ENCODE measurements at places on chromosomes 6 and 20.

DNA sequence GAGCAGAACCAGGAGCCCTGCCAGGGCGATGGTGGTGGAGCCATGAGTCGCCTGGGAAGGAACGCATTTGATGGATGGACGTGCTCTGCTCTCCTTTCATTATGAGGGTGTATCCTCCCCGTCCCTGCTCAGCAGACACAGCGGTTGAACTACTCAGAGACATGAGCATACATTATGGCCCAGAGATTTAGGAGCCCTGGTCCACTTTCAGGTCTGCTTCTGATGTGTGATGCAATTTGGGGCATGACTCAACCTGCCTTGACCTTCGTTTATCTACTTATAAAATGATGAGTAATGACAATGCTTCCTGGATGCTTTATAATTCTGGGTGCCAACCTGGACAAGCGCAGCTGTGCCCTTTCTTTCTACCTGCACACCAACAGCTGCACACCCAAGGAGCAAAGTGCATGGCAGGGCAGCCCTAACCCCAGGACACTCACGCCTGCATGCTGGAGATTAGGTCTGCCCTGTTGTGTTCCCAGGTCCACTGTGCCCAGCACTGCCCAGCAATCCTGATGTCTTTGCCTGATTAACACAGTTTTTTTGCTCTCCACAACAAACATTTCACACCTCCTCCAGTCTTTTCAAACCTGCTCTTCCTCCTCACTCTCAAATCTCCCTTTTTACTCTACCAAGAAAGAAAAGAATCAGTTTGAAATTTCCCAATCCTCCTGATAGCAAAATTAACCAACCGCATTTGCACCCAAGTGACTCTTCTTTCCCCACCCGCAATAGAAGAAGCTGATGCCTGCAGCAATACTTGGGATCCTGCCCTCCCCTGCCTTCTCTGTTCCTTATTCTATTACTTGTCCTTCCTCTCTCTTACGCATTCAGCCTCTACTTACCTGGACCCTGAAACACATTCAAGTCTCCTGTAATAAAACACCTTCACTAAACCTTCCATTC is 81.2 kb downstream of the EZR start:
- DNase-seq = no peak

GRCh38 chr20:41180599-41181333 is 43.4 kb downstream of the PLCG1 start:
- DNase-seq = no peak

DNA sequence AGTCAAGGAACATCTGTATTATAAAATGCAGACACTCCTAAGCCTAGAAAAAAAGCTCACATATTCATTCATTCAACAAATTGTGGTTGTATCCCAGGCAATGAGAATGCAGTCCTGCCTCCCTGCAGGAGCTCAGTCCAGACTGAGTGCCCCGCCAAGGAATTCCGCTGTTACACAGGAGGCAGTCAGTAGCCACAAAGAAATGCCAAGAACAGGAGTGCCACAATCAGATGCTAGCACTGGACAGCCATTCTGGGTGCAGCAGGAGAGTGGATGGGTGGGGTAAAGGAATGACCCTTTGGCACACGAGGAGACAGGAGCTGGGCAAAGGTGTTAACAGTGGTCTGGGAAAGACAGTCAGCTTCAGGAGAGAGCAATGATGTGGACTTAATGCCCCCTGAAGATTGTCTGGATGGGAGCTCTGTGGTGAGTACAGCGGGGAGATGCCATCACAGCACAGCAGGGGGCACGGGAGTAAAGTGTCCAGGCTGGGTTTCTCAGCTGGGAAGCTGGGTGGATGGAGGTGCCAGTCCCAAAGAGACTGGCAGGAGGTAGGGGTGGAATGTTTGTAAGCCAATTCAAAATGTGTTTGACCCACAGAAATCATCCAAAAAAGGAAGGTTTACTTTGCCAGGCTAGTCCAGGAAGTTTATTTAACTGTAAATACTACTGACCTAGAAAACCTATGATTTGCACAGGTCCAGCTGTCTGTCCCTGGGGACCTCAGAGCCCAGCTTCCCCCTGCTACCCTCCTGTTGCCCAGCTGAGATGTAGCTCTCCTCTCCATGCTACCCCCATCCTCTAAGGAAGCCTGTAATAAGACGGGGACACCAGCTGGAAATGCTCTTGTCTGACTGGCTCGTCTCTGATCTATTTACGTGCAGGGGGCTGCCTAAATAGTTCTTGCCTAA is 84.1 kb downstream of the SLC23A2 start:
- no peak for DNase-seq

GRCh38 chr6:77026341-77026740 is 436.9 kb downstream of the HTR1B start:
- no peak for DNase-seq

GRCh38 chr20:63610581-63611435 is 16.1 kb downstream of the GMEB2 start:
- DNase-seq = no peak

DNA sequence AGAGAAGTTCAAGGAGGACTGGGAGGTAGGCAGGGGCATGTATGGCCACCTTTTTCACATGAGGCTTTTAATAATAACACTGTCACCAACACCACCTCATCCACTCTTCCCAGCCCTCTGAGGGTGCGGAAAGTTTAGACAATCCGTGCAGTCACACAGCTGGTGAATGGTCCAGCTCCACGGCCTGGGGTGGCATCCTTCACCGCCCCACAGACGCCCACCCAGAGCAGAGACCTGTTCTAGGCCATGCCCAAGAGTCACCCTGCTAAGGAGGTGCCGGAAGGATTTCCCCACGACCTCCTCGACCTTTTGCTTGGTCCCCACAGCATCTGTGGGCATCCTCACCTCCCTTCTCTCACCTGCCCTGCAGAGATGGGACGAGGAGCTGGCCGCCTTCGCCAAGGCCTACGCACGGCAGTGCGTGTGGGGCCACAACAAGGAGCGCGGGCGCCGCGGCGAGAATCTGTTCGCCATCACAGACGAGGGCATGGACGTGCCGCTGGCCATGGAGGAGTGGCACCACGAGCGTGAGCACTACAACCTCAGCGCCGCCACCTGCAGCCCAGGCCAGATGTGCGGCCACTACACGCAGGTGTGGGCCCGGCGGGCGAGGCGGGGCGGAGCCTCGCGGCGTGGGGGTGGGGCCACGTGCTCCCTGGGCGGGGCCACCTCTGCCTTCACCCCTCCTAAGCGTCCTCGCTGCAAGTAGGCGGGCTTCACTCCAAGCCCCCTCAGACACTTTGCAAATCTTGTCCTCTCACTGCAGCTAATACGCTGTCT is 4.4 kb downstream of the PI16 start:
- no peak for DNase-seq

DNA sequence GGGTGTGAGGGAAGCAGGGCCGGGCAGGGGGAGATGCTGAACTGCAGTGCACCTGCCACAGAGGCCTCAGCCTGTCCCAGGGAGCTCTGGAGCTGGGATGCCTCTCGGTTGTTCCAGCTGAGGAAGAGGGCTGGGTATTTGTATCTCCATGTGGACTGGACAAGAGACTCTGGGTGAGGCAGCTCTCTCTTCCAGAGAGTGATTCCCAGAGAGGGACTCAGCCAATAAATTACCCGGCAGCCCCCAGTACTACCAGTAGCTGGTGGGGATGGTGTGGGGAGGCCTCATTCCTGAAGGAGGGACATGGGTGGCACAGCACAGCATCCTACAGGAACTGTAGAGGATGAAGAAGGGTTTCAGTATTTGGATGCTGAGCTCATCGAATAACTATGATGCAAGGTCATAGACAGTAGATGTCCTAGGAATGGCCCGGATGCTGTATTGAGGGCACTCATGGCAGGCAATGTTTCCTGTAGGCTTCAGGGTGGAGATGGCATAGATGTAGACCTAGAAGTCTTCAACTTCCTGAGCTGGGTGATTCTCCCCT is 1.4 kb downstream of the FGD2 start:
- no peak for DNase-seq

DNA sequence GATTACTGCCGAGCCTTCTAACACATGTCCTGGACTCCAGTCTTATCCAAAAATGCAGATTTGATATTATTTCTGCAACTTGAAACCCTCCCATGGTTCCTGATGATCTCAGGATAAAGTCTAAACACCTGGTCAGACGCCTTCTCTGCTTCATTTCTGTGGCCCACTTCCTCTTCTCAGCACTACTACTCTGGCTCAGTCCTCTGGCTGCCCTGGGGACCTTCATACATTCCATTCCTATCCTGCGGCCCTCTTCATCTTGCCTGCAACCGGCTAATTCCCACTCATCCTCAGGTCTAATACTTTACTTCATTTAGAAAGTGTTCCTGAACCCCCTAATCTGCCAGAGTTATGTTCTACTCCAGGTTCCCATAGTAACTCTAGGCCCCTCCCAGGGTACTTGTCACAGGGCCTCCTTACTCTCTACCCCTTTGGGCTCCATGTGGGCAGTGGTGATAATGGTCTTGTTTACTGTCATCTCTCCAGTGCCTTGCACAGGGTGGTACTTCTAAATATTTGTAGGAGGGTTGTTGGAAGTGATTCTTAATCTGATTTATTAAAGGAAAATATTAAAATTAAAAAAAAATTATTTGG is 18.9 kb downstream of the MAN1A1 start:
- no peak for DNase-seq

- DNase-seq = no peak
Observed at GRCh38 chr6:34671367-34671766, 25.2 kb downstream of the ILRUN start.

DNA sequence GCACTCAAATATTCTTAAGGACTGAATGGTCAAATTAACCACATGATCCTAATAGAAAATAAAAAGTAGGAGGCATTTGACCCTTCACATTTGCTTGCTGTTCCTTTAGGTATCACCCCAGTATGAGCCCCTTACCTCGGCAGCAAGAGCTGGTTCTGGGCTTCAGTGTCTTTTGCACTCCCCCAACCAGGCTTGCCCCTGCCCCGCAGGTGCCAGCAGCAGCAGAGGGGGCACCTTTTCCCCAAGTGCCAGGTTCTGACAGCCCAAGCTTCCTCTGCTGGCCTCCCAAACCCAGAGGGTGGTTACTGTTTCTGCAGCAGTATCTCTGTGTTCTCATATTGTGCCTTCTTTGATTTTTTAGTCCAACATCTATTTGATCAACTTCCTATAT is 23.2 kb downstream of the UBE2V1 start:
- DNase-seq = no peak

DNA sequence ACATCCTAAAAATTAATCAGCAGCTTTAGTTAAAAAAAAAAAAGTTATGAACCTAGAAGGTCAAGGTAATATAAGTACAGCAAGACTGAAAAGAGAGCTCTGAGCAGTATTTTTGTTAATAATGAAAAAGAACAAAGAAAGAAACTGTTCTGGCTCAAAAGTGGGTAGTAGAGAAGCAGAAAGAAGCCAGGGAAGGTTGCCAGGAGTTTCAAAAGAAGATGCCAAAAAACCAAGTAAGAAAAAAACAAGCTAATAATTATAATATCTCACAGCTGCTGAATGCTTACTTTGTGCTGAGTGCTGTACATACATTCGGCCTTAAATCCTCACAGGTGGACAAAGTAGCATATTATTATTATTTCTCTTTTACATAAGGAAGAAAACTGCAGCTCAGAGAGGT is 31.9 kb downstream of the NRSN1 start:
- no peak for DNase-seq

- no peak for DNase-seq
Observed at GRCh38 chr20:17827759-17828559, 128.2 kb downstream of the BANF2 start.

GRCh38 chr6:149867876-149868640 is 3.9 kb upstream of the LRP11 start:
- no peak for DNase-seq

DNA sequence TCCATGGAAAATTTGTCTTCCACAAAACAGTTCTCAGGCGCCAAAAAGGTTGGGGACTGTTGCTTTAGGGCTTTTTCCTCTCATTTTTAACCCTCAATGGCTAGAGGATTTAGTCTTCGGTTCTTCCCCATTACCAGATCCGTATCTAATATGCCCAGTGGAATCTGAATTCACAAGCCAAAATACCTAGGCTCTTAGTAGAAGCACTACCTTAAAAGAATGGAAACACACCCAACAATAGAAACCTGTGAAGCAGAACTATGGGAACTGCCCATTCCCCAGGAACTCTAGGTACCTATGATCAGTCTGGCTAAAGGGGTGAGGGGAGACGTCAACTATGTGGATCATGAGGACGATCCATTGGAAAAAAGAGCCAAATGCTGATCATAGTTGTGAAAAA is 3.1 kb downstream of the TREML4 start:
- no peak for DNase-seq

DNA sequence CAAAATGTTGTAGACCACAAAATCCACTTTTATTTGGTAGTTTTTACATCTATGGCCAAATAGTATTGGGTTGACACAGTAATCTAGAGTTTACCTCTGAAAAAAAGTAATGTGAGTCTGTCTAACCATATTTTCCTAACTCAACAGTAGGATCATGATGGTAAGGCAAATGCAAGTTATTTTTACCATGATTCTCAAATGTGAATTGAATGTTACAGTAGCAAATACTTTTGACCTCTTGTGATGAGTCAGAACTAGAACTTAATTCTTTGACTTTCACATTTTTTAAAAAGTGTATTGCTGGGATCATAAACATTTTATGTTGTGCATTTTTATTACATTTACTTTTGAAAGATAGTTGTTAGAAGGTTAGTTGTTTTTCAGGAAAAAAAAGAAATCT is 22.0 kb downstream of the RNF146 start:
- DNase-seq = no peak

DNA sequence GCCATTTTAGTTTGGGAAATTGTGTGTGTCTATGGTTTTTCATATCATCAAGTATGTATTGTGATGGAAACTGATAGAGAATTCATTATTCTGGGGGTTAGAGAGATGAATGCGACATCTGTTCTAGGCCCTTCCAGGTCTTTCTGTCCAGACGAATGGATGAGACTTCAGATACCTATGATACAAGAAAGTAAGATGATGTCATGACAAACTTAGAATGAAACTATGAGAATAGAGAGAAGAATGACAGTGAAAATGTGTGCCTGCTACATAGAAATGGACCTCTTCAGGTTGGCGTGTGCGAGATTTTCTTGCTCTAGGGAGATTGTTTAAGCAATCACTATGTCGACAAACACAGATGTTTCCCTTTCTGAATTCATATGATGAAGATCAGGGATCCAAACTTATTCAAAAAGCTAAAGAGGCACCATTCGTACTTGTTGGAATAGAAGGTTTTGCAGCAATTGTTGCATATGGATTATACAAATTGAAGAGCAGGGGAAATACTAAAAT is 76.1 kb downstream of the SCAND1 start:
- DNase-seq = no peak

DNA sequence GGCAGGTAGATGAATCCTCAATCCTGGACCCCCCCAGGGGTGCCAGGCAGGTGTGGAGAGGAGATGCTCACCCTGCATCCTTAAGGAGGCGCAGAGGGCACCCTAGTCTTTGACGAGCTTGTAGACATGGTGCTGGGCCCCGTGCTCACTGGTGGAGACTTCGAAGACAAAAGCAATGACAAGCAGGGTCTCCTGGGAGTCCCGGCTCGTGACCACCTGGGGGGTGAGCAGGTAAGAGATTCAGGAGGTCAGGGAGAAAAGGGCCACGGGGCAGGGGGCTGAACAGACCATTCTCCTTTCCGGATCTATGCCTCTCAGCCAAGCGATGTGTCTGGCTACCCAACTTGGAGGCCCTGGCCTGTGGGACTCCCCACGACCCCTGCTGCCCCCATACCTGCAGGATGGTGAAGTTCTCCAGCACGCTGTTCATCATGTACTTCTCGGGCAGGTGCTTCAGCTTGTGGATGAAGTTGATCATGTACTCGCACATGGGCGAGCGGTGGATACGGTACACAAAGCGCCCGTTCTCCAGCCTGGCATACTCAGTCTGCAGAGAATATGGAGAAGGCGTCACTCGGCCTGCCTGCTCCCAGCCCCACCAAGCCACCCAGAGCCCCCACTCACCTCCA is 6.9 kb downstream of the RPL10A start:
- no peak for DNase-seq

Data from GF-D8 (cell line).